Temporal lobe (tissue), 4 donors: ENCODE measurements at places on chromosomes 11 and 22. TPM values are rescaled to one million over a fixed set of nuclear protein-coding genes. Genes with fewer than 3 reads are reported as not detected.

SCUBE2 gene
- 3.9 TPM for total RNA-seq

HBG2 gene
- 915 TPM for total RNA-seq

GGT5 gene
- total RNA-seq: 2.0 TPM

OR6T1 gene
- not detected for total RNA-seq

CCDC157 gene
- total RNA-seq: 3.4 TPM

CCDC87 gene
- total RNA-seq: 0.25 TPM

MN1 gene
- total RNA-seq: 64.2 TPM

LIPT2 gene
- 1.2 TPM for total RNA-seq

MS4A6E gene
- total RNA-seq: not detected

OR5M8 gene
- not detected for total RNA-seq

SCGB1A1 gene
- total RNA-seq: not detected

LARGE2 gene
- total RNA-seq: 0.25 TPM

TPBGL gene
- not detected for total RNA-seq

TALDO1 gene
- total RNA-seq: 56.3 TPM

HTATIP2 gene
- 2.7 TPM for total RNA-seq

CCDC15 gene
- total RNA-seq: 2.7 TPM

SYTL2 gene
- 3.7 TPM for total RNA-seq

MAP6 gene
- total RNA-seq: 77.9 TPM

TSPAN18 gene
- 19.9 TPM for total RNA-seq

PGA4 gene
- 0.74 TPM for total RNA-seq

FAR1 gene
- total RNA-seq: 59.3 TPM

DCHS1 gene
- total RNA-seq: 58.5 TPM

ACRV1 gene
- 0.25 TPM for total RNA-seq

MUC6 gene
- under 0.01 TPM for total RNA-seq

MAJIN gene
- total RNA-seq: not detected

GDPD4 gene
- not detected for total RNA-seq

RAC2 gene
- total RNA-seq: 0.25 TPM

ADORA2A gene
- total RNA-seq: 8.1 TPM

FOLR1 gene
- 0.25 TPM for total RNA-seq

P2RY2 gene
- total RNA-seq: not detected

LGALS12 gene
- not detected for total RNA-seq

EMID1 gene
- 37.9 TPM for total RNA-seq

MRGPRX1 gene
- total RNA-seq: not detected

KCNJ1 gene
- not detected for total RNA-seq

TIGD3 gene
- 3.0 TPM for total RNA-seq

BIK gene
- not detected for total RNA-seq

FBLN1 gene
- 39.3 TPM for total RNA-seq

C11orf65 gene
- 0.49 TPM for total RNA-seq

ZNF70 gene
- 4.4 TPM for total RNA-seq

KRTAP5-7 gene
- total RNA-seq: not detected

RBMXL2 gene
- total RNA-seq: not detected
